ENCODE measurements at places on chromosomes 11 and 22.

GRCh38 chr22:23777776-23778576 lies 5.3 kb downstream of the MMP11 start:
- no peak for DNase-seq

- no peak for DNase-seq
These were observed 12.7 kb upstream of the CPT1A start for GRCh38 chr11:68854273-68854958.

GRCh38 chr22:28208036-28208435 lies 289.0 kb upstream of the PITPNB start:
- DNase-seq: no peak

DNA sequence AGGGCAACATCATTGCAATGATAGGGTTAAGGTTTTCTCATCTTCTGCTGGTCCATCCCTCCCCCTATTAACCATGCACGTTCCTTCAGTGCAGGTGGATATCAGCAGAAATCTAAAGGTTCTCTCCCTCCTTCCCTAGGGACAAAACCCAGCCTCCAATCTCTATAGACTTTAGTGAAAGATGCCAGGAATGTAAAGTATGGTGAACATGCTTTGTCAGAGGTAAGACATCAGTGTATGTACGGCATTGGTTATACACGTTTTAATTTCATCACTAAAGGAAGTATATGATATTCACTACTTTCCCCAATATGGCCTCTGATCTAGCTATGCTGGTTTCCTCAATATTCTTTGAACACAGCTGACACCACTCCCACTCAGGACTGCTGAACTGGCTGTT lies 81.2 kb upstream of the LDLRAD3 start:
- DNase-seq: no peak

- no peak for DNase-seq
These were observed 67.3 kb downstream of the GAS2 start for GRCh38 chr11:22733475-22734248.

DNA sequence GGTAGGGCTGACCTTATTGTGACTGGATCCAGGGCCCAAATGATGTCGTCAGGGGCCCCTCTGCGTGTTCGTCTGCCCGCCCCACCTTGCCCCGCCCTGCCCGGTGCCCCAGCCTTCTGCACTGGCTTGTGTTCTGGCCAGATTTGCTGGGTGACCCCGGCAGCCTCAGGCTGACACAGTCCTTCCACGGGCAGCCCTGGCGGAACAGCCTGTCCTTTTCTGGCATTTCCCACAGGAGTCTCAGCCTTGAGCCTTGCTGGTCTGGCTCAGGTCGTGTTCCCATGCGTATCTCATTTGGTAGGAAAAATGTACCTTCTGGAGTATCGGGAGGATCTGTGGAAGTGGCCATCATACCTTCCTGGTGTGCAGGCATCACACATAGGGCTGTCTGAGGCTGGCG lies 31.0 kb downstream of the IGHMBP2 start:
- DNase-seq: no peak

DNA sequence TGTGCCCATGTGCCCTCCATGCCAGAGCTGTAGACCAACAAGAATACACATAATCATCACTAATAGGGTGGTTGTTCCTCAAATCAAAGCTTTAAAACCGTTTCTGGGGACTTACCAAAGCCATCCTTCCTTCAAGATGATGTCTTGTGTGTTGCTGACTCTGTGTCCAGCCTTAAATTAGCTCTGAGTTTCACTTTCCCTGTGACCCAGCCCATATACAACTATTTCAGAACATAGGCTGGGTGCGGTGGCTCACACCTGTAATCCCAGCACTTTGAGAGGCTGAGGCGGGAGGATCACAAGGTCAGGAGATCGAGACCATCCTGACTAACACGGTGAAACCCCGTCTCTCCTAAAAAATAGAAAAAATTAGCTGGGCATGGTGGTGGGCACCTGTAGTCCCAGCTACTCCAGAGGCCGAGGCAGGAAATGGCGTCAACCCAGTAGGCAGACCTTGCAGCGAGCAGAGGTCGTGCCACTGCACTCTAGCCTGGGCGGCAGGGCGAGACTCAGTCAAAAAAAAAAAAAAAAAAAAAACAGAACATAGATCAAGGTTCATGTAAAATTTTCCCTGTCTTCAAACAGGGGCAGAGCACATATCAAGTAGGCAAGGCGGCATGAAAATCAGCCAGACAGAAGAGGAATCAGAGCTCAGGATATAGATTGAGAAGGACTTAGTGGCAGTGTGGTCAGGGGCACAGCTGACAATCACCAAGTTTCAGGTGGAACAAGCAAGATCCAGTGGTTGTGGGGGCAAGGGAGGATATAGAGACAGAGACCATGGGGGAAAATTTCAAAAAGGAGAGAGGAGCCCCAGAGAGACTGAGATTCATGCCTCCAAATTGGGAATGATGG lies at the start of gene PLAAT2:
TSS of gene PLAAT2 (minus strand) at position 179 of the 855 bp plus-strand sequence. CDS start at position 124, 55 bp downstream.
- no peak for DNase-seq

- no peak for DNase-seq
These were observed 8.9 kb downstream of the PLCB3 start for GRCh38 chr11:64260147-64260708.

GRCh38 chr22:49402169-49402568 lies 425.5 kb downstream of the BRD1 start:
- no peak for DNase-seq

DNA sequence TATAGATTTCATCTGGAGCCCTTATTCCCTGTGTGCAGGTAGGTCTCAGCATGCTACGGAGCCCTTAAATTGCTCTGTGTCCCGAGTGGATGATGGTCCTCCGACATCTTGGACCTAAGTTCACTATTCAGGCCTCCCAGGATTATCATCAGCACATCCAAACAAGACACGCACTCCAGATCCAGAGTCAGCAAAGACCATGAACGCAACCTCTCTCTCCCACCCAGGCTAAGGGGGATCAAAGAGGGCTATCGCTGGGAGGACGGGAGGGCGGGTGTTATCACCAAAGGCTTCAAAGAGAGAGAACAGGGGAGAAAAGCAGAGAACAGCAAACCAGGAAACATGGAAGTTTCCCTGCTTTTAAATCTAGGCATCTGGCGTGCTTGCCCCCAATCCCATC lies 659.4 kb downstream of the TBC1D22A start:
- no peak for DNase-seq

- DNase-seq: no peak
These were observed 1.9 kb upstream of the UQCC3 start for GRCh38 chr11:62669420-62670161.

GRCh38 chr11:47716692-47717091 lies 1.5 kb upstream of the AGBL2 start:
- no peak for DNase-seq

- no peak for DNase-seq
These were observed 12.5 kb upstream of the CCDC117 start for GRCh38 chr22:28759861-28760560.

DNA sequence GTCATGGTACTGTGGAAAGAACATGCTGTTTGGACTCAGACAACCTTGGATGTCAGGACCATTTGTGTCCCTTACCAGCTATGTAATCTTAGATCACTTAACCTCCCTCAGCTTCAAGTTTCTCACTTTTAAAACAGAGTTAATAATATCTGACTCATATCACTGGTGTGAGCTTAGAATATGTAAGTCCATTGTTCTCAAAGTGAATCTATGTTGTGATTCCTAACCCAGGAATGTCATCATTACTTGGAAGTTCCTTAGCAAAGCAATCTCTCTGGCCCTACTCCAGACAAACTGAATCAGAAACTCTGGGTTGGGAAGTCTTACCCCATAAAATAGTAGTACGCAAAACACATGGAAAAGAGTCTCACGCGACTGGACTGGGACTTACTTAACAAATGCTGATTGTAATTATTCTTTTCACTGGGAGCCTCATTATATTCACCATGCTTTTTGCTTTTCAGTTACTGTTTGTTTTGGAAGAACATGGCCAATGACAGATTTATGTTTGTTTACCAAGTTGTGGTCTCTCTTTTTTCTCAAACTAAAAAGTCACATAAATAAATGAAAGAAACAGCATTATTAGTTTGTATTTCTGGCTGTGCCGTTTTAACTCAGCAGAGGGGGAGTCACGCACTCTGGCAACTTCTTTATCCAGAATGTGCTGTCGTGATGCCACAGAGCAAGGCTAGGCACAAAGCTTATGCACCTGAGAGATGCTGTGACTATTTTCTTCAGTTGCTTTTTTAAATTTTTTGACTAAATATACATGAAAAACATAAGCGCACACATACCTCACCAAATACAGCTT lies 217.7 kb upstream of the CTSC start:
- no peak for DNase-seq

- no peak for DNase-seq
These were observed 181.5 kb upstream of the ZBED5 start for GRCh38 chr11:11039208-11039965.

- DNase-seq: no peak
These were observed 519.0 kb downstream of the TBC1D22A start for GRCh38 chr22:47281126-47282106.

- no peak for DNase-seq
These were observed 456.3 kb downstream of the MIAT start for GRCh38 chr22:27113641-27114040.

DNA sequence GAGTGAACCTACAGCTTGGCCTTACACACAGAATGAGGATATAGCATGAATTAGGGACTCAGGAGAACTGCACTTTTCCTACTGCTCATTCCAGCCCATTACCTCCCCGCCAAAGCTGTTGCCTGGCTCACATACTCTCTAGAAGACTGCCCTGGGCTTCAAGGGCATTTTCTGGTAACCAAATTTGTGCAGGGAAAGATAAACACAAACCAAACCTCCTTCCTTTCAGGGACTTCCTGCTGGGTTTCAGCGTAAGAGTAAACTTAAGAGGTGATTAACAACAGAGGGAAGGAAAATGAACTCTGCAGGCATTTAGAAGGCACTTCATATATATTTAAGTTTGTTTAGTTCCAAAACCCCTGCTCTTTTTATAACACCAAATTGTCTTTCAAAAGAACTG lies 194.9 kb downstream of the SWAP70 start:
- no peak for DNase-seq

DNA sequence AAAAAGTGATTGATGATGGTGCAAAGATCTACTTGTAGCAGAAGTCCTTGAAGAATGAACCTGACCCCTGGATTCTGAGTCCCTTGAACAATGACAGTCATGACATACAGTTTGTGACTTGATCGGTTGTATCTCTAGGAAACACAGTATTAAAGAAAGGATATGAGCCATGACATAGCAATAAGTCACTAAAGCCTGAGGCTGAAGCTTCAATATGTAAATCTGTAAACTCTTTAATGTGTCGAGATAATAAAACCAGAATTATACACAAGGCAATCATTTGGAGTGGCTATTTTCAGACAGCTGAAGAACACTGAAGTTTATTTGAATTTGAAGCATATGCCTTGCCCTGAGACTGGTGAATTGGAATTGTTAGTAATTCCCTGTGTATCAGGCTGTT lies 911.5 kb upstream of the RAG2 start:
- no peak for DNase-seq

GRCh38 chr22:27614006-27614649 lies 187.4 kb downstream of the MN1 start:
- no peak for DNase-seq

- DNase-seq: no peak
These were observed 6.2 kb downstream of the ROBO4 start for GRCh38 chr11:124891373-124891861.

GRCh38 chr11:117143390-117143789 lies 697 bp upstream of the PAFAH1B2 start:
- DNase-seq: no peak

GRCh38 chr22:38782402-38783094 lies 11.4 kb downstream of the DNAL4 start:
- peak; percentile 87 for DNase-seq
